Activated CD8-positive, alpha-beta T cell treated with anti-CD3 and anti-CD28 coated beads, Interleukin-2, amount 10 ng/mL, durations not matched to agents 7 days and 5 days (primary cell): ENCODE measurements at places on chromosomes 1 and 21. TPM values are rescaled to one million over a fixed set of nuclear protein-coding genes. Genes with fewer than 3 reads are reported as not detected.
A peak's percentile ranks its signal among the peaks of the same experiment; 100 is the strongest.

ATAD3C gene
- total RNA-seq: 1.0 TPM

HAO2 gene
- not detected for total RNA-seq

ARTN gene
- total RNA-seq: 0.68 TPM

ZMYM4 gene
- total RNA-seq: 29.5 TPM

ITLN2 gene
- total RNA-seq: not detected

CD53 gene
- total RNA-seq: 404 TPM

KIF2C gene
- 125 TPM for total RNA-seq

RYR2 gene
- total RNA-seq: not detected

SLFNL1 gene
- total RNA-seq: 0.40 TPM

PDC gene
- not detected for total RNA-seq

MARK1 gene
- not detected for total RNA-seq

GRCh38 chr1:54706419-54706818, 9.2 kb upstream of the TTC4 start:
- no peak for DNase-seq

DNA sequence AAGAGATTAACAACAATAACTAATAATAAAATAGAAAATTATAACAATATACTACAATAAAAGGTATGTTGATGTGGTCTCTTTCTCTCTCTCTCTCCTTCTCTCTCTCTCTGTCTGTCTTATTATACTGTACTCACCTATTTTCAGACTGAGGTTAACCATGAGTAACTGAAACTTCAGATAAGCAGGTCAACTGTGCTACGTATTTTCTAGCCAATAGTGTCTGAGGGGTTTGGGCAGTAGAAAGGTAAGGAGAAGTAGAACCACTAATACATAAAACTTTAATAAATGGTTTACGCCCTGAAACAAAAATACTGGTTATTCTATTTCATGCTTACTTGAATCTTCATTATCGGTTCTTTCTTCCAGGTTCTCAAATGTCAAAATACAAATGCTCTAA, 71.0 kb upstream of the LRRC53 start:
- no peak for DNase-seq

- DNase-seq: no peak
Observed at GRCh38 chr1:93822730-93823425, 56.1 kb downstream of the DNTTIP2 start.

DNA sequence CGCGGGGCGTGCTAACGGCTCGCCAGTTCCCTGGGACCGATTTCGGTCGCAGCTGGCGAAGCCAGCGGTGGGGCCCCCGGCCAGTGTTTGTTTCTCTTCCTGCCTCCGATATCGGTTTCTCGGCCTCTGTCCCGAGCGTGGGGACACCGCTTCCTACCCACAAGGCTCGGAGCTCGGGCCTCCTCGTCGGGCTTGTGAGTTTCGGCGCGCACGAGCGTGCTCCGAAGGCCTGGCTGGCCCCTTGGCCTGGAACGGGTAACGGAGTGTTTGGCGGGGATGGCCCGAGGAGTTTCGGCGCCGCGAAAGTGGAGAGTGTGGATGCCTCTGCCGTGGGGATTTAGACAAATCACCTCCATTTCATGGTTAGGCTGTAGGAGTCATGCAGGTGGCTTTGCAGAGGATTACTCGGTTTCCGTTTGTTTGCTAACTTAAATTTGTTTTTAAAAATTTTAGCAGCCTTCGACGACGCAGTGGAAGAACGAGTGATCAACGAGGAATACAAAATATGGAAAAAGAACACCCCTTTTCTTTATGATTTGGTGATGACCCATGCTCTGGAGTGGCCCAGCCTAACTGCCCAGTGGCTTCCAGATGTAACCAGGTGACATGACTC, 559 bp downstream of the RBBP4 start:
- no peak for DNase-seq

- DNase-seq: no peak
Observed at GRCh38 chr21:41656946-41657525, 109.8 kb downstream of the RIPK4 start.

DNA sequence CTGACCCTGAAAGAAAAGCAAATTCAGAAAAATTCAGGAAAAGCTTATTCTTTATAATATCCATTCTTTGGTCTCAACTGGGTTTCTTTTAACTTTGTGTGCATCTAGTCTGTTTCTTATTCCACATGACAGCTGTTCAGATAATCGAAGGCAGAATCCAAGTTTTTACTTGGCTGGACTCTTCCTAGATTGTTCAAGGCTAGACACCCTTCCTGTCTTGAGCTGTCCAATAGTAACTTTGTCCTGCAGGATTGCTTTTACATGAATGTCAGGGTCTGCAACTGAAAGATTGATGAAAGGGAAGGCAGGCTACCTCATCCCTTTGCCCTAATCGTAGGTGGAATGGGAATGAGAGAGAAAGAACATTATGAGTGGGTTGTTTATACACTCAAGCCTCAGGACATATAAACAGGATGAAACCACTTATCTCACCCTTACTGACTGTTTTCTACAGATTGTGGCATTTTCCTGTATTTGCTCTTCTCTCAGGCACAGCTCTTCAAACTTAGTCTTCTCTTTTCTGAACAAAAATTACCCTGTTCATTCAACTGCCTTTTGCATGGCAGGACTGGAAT, 76.9 kb downstream of the LEPR start:
- no peak for DNase-seq

DNA sequence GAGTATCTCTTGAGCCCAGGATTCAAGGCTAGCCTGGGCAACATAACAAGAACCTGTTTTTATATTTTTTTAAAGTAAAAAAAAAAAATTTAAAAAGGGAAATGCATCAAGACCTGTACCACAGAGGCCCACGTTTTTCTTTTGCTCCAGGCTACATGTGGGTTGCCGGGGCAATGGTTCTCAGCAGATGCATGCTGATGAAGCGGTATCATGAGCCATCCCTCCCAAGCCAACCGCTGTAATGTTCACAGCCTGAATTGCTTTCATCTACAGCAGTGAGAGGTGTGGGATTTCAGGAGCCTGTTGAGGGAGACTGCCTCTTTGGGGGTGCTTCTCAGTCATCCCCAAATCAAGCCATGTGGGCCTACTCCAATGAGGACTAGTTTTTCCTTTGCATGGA, 60.5 kb downstream of the CD58 start:
- no peak for DNase-seq

- peak; percentile 72 for DNase-seq
Observed at GRCh38 chr1:169694304-169695075, 16.9 kb downstream of the SELL start.

DNA sequence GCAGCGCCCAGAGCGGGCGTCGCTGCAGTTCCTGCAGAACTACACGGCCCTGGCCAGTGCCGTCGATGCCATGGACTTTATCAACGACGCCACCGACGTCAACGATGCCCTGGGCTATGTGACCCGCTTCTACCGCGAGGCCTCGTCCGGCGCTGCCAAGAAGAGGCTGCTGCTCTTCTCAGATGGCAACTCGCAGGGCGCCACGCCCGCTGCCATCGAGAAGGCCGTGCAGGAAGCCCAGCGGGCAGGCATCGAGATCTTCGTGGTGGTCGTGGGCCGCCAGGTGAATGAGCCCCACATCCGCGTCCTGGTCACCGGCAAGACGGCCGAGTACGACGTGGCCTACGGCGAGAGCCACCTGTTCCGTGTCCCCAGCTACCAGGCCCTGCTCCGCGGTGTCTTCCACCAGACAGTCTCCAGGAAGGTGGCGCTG, 22.0 kb downstream of the COL6A1 start:
- DNase-seq: peak; percentile 10

- no peak for DNase-seq
Observed at GRCh38 chr1:22229379-22229778, 86.5 kb upstream of the WNT4 start.

DNA sequence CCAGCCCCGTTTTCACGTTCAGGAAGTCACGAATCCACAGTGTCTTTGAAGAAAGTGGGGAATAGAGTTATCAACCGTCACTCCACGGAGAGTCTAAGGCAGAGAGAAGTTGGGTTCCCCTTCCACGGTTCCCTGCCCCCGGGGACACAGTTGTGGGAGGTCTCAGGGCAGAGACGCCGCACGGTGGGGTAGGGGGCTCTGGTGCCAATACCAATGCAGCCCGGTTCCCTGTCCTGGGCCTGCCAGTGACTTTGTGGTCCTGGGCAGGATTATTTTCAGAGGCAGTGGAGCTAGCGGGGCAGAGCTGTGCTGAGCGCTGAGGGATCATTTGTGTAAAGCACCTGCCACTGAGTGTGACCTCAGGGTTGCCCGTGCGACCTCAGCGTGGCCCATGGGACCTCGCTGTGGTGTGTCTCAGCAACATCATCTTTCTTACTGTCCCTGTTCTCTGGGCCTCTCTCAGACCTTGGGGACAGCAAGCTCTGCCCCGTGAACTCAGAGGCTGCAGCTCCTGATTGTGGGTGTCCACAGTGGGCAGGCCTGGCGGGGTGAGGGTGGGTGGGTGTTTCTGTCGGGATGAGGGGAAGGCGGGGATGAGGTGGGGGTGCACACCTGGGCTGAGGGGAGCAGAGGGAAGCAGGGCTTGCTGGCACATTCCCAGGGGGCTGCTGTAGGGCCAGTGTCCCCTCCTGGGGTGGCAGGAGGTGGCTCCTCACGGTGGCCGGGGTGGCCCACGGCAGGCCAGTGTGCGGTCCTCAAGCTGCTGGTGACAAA, 65.2 kb downstream of the AGPAT3 start:
- DNase-seq: no peak

- DNase-seq: no peak
Observed at GRCh38 chr1:91582431-91582921, 81.8 kb downstream of the CDC7 start.

- DNase-seq: no peak
Observed at GRCh38 chr21:34941162-34941561, 107.9 kb downstream of the RUNX1 start.

- no peak for DNase-seq
Observed at GRCh38 chr1:6499296-6499695, 7.8 kb upstream of the PLEKHG5 start.

DNA sequence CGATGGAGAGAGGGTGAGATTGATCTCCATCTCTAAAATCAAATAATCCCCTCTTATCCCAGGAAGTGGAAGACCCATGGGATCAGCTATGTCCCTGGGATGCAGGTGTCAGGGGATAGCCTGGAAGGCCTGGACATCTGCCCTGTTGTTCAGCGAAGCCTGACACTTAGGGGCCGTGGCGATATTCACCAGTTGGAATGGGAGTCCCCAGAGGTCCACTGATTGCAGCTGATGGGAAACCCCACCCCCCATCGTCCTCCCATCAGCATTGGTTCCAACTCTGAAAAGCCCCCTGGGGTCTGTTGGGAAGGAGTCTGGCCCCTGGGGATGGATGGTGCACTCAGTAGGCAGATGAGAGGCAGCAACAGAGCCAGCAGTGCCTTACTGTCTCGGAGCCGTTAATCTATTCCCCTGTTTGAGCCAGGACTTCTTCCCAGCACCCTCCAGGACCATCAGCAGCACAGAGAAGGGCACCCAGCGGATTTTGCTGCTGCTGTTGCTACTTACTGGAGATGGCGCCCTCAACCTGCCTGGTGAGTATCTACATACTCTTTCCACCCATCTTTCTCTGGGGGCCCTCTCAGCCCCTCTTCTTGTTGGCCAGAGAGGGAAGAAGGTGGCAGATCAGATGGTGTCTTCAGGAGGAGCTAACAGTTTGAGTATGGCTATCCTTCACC, 13.4 kb downstream of the CATSPER4 start:
- no peak for DNase-seq

GRCh38 chr1:112506731-112507130, 2.0 kb upstream of the WNT2B start:
- no peak for DNase-seq

GRCh38 chr1:230878591-230878990, 10.3 kb upstream of the C1orf198 start:
- no peak for DNase-seq

- no peak for DNase-seq
Observed at GRCh38 chr1:59026472-59026948, 242.7 kb upstream of the JUN start.

- no peak for DNase-seq
Observed at GRCh38 chr1:218439541-218440295, 94.6 kb downstream of the TGFB2 start.

- no peak for DNase-seq
Observed at GRCh38 chr1:180230791-180231505, 884 bp downstream of the LHX4 start.

DNA sequence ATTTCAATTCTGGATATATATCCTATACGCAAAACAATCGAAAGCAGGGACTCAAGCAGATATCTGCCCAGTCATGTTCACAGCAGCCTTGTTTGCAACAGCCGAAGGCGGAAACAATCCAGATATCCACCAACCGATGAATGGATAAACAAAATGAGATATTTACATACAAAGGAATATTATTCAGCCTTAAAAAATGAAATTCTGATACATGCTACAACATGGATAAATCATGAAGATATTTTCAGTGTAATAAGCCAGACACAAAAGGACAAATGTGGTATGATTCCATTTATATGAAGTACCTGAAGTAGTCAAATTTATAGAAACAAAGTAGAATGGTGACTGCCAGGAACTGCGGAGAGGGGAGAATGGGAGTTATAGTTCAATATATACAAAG, 15.6 kb downstream of the GATAD2B start:
- DNase-seq: no peak

DNA sequence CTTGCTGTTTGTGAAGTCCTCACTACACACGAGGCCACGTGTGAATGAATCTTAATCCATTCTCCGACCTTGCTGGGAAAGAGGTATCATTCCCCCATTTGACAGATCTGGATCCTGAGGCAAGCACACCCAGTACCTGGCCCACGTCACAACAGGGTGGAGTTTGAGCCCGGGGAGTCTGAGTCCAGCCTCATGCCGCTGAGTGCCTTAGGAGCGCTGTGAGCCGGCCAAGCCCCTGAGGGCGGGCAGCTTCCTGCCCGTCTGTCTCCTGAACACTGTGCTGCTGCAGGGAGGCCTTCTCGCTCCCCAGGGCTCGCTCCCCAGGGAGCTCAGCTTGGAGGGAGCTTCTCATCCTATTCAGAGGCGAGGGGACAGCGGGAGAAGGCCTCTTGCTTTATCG, 29.7 kb downstream of the SLC45A1 start:
- DNase-seq: no peak

DNA sequence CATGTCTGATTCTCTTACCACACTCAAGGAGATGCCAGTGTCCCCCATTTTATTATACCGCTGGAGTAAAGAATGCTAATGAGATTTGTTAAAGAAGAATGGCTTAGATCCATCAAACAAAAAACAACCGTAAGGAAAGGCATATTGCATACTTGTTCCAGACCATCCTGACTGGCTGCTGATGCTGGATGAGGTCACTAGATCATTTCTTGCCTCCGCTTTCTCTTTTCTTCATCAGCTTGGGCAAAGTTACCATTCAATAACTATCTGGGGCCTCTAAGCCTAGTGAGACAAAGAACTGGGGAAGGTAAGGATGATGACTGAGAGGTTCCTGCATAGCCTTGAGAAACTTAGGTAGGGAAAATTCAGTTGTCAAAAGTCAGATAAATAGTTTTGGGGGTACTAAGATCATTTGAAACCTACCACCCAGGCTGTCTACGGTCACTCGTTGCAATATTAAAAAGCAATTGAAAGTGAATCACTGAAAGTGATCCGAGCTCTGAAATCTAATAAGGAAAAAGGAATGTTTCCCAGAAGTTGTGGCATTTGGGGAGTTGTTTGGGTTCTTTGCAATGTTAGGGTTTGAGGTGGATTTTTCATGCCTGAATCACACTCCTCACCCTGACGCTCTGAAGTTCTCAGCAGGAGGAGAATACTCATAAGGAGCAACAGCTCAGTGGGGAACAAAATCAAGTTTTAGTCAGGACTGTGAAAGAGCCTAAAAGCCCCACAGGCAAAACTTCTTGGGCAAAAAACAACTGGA, 176.8 kb downstream of the HHIPL2 start:
- DNase-seq: no peak

GRCh38 chr21:45417256-45417950, 12.4 kb downstream of the COL18A1 start:
- no peak for DNase-seq
